ENCODE measurements at places on chromosomes 6 and 20. TPM values are rescaled to one million over a fixed set of nuclear protein-coding genes. Genes with fewer than 3 reads are reported as not detected.

DNA sequence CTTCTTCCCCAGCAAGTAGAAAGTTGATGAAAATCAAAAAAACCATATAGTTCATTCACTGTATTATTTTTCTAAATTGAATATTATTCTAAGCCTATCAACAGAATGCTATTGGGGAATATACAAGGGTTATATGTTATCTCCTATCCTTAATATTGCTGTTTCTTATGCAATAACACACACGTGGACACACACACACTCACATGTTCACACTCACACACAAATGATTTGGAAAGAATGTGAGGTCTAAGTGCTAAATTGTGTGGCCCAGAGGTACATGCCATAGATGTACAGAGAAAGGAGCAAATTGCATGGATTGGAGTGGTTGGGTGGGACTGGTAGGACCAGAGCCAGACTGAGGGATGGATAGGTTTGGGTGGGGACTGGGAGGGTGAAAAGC lies 45.1 kb downstream of the RIOK1 start:
- DNase-seq = no peak

DNA sequence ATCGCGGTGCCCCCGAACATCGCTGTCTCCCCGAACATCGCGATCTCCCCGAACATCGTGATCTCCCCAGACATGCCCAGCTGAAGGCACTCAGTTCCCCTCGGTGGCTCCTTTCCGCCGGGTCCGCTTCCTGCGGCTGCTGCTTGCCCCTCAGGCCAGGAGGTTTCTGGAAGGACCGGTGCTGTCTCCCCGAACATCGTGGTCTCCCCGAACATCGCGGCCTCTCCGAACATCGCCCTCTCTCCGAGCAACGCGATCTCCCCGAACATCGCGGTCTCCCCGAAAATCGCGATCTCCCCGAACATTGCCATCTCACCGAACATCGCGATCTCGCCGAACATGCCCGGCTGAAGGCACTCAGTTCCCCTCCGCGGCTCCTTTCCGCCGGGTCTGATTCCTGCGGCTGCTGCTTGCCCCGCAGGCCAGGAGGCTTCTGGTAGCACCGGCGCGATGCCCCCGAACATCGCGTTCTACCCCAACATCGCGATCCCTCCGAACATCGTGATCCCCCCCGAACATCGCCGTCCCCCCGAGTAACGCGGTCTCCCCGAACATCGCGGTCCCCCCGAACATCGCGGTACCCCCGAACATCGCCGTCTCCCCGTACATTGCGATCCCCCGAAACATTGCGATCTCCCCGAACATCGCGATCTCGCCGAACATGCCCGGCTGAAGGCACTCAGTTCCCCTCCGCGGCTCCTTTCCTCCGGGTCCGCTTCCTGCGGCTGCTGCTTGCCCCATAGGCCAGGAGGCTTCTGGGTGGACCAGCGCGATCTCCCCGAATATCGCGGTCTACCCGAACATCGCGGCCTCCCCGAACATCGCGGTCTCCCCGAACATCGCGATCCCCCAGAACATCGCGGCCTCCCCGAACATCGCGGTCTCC lies 808 bp downstream of the ULBP1 start:
- no peak for DNase-seq

DNA sequence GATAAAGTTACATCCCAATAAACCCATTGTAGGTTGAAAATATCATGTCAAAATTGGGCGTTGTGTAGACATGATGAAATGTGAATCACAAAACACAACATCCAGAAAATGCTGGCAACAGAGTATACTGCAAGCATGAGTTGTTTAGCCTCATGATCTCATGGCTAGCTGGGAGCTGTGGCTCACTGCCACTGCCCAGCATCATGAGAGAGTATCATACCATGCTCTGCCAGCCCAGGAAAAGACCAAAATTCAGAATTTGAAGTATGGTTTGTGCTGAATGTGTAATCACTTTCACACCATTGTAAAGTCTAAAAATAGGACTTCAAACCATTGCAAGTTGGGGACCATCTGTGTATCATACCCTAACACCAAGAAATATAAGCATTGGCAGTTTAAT lies 45.2 kb upstream of the SMAP1 start:
- DNase-seq = no peak

GRCh38 chr6:166757232-166758135 lies 130.4 kb upstream of the RPS6KA2 start:
- DNase-seq = peak; percentile 16

GRCh38 chr6:136720045-136720770 lies 72.1 kb downstream of the MAP3K5 start:
- no peak for DNase-seq

Gene BIRC7
- total RNA-seq = not detected

Gene PSMG4
- 28.5 TPM for total RNA-seq

Gene SLC22A16
- 0.31 TPM for total RNA-seq

Gene PHACTR3
- total RNA-seq = 42.1 TPM

GRCh38 chr20:58054082-58054779 lies 174.2 kb downstream of the ANKRD60 start:
- DNase-seq = no peak

- DNase-seq = no peak
Measured at GRCh38 chr20:58619864-58620431, 31.1 kb upstream of the STX16 start.

Gene PAK5
- total RNA-seq = 55.7 TPM

- DNase-seq = no peak
Measured at GRCh38 chr20:433300-433975, 25.3 kb downstream of the RBCK1 start.

GRCh38 chr20:42218621-42219374 lies 600.6 kb upstream of the CHD6 start:
- no peak for DNase-seq

Gene BRD2
- 66.6 TPM for total RNA-seq

Gene BTN3A1
- total RNA-seq = 17.5 TPM

Gene TCF21
- total RNA-seq = not detected

DNA sequence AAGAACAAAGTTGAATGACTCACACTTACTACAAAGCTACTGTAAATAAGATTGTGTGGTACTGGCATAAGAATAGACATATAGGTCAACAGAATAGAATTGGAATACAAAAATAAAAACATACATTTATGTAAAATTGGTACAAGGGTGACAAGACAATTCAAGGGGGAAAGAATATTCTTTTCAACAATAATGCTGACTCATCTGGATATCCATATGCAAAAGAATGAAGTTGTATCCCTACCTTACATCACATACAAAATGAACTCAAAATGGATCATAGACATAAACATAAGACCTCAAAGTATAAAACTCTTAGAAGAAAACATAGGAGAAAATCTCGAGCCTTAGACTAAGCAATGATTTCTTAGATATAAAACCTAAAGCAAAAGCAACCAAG lies 50.9 kb downstream of the TRMT6 start:
- no peak for DNase-seq

Gene IGF2R
- 36.7 TPM for total RNA-seq

Gene FAM135A
- total RNA-seq = 161 TPM

GRCh38 chr6:43715056-43715788 lies 27.6 kb upstream of the MRPS18A start:
- DNase-seq = no peak

GRCh38 chr6:142682985-142683384 lies 262.0 kb downstream of the HIVEP2 start:
- DNase-seq = no peak

DNA sequence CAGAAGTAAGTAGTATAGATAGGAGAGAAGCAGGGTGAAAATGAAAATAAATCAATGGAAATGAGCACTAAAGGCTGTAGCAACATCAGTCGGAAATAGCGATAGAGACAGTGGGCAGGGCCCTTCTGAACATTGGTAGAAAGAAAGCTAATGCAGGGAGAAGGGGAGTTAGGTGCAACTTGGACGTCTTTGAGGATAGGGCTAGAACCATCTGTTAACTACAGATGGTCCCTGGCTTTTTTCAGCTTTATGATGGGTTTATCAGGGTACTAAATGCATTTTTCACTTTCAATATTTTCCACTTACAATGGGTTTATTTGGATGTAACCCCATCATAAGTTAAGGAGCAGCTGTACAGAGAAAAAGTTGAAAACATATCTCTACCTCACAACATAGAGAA lies 72.8 kb upstream of the CNR1 start:
- DNase-seq = no peak

GRCh38 chr20:20712004-20712473 lies 405 bp downstream of the RALGAPA2 start:
- no peak for DNase-seq

Gene HLA-DRB5
- total RNA-seq = not detected

DNA sequence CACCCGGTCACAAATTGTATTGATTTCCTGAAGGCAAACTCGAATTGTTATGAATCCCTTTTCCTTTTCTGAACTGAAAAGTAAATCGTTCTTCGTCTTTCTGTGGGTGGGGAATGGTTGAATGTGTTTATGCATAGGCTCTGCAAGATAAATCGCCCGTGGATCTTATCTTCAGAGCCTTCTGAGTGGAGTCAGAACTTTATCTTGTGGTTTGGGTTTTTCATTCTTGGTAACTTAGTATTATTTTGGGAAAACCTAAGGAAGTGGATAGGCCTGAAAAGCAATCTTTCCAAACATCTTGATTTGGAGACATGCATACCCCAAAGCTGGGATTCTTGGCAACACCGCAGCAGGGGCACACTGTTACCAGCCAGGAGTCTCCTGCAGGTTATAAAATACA lies 122.4 kb downstream of the MAP3K7 start:
- no peak for DNase-seq

DNA sequence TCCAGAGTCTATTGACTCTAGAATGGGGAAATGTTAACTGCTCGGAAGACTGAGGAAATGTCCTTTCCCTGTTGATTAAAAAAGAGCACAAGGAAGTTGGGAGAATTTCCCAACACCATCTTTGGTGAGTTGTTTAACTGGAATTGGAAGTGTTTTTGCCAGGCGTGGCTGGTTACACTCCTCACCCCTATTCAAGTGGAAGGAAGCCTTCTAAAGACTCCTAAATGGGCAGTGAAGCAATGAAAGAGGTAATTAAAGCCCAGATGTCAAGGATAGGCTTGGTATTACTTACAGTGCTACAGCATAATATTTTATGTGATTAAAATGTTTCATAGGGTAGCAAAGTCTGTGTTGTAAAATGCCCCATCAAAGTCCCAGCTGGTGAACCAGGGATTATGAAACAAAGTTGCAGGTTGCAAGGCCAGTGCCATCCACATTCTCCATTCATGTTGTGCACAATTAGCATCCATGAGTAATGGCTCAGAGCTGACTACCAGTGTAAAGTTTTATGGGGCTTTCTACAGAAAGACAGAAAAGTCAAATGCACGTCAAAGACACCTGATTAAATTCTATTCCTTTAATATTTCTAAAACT lies 52.6 kb downstream of the BTBD3 start:
- no peak for DNase-seq

DNA sequence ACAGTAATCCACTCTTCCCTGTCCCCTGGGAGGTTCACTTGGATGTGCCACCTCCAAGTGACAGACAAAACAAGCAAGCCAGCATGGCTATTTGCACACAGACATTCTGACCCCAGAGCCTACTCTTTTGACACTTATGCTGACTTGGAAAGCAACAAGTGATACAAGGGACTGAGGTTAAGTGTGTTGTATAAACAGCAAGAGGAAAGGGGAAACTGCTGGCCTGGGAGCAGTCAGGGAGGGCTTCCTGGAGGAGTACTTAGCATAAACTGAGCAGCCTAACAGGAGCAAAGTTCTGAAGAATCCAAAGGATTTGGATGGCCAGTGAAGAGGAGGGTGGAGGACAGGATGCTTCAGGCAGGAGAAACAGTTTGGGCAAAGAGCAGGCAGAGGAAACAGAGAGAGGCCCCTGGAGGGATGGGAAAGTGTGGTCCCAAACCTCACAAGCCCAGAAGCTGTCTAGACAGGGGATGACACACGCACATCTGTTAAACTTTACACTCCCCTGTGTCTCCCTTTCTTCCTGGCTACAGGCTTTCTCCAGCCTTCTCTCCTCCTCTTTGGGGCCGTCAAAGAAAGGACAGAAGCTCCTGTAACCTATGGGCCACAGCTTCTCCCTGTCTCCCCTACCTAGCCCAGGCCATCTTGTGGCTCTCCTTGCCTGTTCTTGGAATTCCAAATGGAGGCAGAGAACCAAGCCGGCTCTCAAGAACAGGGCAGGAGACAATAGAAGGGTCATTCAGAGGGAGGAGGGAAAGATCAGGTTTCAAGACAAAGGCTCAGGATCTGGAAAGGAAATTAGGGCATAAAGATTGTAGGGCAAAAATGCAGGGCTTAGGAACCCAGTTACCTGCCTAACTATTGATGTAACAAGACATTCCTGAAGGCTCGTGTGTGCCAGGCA lies 19.3 kb downstream of the SULF2 start:
- DNase-seq = no peak

DNA sequence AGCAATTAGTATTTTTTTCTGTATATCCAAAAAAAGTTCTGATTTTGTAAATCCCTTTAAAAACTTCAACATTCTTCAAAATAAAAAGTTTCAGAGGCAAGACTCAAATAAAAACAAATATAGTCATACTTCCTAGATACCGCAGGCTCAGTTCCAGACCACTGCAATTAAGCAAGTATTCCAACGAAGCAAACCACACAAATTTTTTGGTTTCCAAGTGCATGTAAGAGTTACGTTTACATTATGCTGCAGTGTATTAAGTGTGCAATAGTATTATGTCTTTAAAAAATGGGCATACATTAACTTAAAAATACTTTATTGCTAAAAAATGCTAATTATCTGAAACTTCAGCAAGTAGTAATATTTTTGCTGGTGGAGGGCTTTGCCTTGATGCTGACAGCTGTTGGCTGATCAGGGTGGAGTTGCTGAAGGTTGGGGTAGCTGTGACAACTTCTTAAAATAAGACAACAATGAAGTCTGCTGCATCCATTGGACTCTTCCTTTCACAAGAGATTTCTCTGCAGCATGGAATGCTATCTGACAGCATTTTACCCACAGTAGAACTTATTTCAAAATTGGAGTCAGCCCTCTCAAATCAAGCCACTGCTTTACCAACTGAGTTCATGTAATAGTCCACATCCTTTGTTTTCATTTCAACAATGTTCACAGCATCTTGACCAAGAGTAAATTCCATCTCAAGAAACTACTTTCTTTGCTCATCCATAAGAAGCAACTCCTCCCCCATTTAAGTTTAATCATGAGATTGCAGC lies 46.0 kb downstream of the PHIP start:
- DNase-seq = no peak

DNA sequence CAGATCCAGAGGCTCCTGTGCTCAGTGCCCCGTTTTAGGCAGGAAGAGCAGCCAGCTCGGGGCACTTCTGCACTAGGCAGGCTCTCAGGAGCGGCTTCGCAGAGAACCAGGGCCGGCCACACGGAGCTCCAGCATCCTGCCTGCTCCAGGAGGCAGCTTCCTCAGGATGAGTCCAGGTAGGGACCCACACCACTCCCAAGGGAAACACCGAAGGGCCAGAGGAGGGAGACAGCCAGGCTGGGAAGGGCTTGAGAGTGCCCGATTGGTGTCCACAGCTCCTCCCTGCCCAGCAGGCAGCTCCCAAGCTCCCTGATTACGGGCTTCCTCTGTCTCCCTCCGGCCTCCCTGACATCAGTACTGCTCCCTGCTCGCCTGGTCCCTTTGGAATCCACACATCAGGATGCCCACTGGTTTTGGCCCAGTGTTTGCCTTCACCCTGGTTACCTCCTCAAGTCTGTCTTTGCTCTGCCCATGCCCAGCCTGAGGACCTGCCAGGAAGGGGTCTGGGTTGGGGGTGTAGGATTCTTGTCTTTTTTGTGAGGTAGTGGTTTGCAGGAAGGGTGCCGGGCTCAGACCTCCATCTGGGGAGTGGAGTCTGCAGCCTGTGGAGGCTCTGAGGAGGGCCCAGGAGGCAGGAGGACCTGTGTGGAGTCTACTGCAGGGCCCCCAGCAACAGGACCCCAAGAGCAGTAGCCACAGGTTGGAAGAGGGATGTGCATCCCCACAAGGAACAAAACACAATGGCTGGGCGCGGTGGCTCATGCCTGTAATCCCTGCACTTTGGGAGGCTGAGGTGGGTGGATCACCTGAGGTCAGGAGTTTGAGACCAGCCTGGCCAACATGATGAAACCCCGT lies 11.2 kb upstream of the PYGB start:
- no peak for DNase-seq

Measured in occipital lobe (tissue), 3 donors.